HCT116 (cell line): ENCODE measurements at places on chromosomes 5 and 9.

- DNase-seq, result no peak
Observed at GRCh38 chr5:82319651-82320376, 41.7 kb upstream of the RPS23 start.

- DNase-seq, result no peak
Observed at GRCh38 chr9:4144869-4145268, 155.0 kb downstream of the GLIS3 start.

- DNase-seq, result no peak
Observed at GRCh38 chr5:158179271-158179670, 320.3 kb upstream of the CLINT1 start.

DNA sequence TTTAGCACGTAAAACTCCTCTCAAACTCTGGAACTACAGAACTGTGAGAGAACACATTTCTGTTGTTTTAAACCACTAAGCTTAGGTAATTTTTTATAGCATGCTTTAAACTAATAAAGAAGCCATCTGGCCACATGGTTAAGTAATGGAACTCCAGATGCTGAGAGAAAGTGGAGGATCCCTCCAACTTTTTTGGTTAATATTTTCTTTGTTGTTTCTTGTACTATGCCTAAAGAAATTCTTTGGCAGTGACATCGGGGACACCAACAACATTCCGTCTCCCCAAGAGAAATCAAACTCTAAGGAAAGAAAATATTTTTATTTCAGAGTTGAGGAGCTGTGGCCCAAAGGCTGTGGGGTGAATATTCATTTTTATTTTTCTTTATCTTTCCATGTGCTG is 734.8 kb upstream of the CDH9 start:
- no peak for DNase-seq

DNA sequence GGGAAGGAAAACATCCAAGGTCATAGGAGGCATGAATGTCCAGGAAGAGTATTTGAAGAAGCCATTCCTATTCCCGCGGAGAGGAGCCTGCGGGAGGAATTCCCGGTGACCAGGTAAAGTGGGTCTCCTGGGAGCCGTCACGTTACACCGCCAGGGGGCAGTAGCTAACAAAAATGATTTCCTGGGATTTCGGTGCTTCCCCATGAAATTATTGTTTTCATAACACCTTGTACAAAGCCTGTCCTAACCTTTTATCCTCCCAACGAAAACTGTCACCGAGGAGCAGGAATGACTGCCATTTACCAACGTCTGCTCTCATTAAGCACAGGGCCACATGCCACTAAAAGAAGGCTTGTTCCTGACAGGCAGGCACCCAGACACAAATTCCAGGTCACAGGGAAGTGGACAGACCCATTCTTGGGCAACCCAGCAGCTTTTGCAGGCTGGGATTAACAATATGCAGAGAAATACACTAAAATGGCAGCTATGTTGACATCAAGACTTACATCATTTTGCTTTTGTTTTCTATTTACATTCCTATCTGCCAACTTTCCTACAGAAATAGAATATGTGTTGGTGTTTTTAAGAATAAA is 41.2 kb upstream of the CTSL start:
- DNase-seq, result peak; percentile 15

GRCh38 chr9:4108754-4109465 is 191.0 kb downstream of the GLIS3 start:
- no peak for DNase-seq

- DNase-seq, result no peak
Observed at GRCh38 chr5:30981576-30981975, 211.9 kb upstream of the CDH6 start.

DNA sequence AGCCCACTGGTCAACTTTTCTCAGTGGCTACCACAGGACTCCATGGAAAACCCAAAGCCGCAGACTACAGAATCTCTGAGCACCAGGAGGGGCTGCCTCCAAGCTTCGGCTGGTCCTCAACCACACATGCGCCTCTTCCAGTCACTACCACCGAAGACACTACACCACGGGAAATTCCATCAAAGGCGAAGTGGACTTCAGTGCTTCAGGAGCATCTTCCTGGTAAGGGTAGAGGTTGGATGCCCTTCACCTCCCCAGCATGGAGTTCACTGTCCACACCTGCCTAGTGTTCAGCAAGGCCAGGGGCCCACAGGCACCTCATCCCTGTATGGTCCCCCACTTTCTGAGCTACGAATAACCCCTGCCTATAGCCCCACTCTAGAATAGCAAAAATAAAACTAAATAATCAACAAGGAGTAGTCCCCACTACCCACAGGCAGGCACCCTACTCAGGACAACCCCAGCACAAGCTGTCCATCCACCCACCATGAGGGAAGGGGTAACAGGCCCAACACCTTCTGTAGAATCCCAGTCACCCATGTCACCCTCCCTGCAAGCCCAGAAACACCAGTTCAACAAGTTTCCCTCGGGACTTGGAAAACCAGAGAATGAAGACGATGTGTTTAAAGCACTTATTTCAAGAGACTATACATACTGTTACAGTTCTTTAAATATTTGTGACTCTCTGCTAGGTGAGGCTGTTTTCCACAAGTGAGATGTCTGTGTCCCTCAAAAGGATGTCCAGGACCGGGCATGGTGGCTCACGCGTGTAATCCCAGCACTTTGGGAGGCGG is 2.6 kb downstream of the VDAC1 start:
- no peak for DNase-seq

GRCh38 chr5:98904780-98905179 is 24.0 kb downstream of the CHD1 start:
- no peak for DNase-seq

DNA sequence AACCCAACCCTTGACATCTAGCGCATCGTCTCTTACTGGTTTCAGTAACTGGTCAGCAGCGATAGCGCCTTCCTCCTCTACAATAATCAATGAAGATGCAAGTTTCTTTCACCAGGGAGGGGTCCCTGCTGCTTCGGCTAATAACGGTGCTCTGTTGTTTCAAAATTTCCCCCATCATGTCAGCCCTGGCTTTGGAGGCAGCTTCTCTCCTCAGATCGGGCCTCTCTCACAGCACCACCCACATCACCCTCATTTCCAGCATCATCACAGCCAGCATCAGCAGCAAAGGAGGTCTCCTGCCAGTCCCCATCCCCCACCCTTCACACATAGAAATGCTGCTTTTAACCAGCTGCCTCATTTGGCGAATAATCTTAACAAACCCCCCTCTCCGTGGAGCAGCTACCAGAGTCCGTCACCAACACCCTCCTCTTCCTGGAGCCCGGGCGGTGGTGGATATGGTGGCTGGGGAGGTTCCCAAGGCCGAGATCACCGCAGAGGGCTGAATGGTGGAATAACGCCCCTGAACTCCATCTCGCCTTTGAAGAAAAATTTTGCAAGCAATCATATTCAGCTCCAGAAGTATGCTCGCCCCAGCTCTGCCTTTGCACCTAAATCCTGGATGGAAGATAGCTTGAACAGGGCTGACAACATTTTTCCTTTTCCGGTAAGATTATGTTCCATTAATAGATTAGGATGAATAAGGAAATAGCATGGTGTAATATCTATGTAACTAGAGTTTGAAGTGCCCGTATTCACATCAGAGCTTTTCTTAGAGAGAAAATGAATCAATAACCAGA is 2.2 kb downstream of the CPEB4 start:
- no peak for DNase-seq

- peak; percentile 85 for DNase-seq
Observed at GRCh38 chr5:145936401-145937131, at the start of gene SH3RF2. Gene SH3RF2, plus strand, starts transcription at chr5:145936578. Its CDS starts 1,351 bp downstream, at chr5:145937929.

DNA sequence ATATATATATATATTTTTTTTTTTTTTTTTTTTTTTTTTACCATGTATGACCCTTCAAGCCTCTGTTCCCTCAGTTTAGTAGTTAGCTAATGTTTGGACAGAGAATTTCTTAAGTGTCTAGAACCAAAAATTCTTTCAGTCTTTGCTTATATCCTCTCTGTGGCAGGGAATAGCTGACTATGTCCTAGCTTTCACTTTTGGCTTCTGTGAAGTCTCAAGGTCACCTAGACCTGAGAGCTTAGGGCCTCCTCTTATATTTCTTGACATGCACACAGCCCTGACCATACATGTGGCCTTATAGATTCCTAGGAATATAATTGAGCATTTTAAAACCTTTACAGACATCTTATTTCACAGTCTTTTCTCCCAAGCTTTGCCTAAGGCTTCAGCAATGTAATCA is 930.8 kb upstream of the CDH9 start:
- DNase-seq, result no peak

- no peak for DNase-seq
Observed at GRCh38 chr5:54589786-54590185, 72.2 kb downstream of the SNX18 start.

GRCh38 chr5:15366676-15367391 is 133.1 kb upstream of the FBXL7 start:
- DNase-seq, result no peak

- DNase-seq, result no peak
Observed at GRCh38 chr9:127569886-127570401, 42.1 kb upstream of the STXBP1 start.

DNA sequence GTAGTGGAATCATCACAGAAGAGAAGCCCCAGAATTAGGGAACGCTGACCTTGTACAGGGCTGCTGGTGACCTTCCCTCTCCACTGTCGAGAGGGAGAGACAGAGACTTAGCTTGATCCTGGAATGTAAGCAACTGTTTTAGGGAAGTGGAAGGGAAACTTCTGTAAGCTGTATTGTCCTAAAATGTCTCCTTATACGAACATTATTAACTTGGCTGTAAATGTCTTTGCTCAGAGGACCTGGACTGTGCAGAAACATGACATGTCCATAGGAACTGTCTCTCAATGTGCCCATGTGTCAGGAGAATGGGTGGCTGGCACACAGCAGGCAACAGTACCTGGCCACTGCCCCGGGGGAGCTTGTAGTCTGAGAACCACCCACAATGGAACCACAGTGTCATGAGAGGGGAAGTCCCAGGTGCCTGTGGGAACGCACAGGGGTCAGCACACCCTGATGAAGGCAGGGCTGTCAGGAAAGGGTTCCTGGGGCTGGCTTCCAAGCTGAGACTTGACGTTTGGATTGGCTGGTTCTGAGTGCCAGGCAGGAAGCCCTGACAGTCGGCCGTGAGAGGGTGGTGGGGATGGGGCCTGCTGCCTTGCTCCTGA is 34.0 kb downstream of the DAP start:
- no peak for DNase-seq

- no peak for DNase-seq
Observed at GRCh38 chr5:96582343-96582742, 79.8 kb upstream of the CAST start.

GRCh38 chr5:152374711-152375275 is 30.3 kb downstream of the NMUR2 start:
- no peak for DNase-seq

- no peak for DNase-seq
Observed at GRCh38 chr5:15574806-15575325, 74.9 kb downstream of the FBXL7 start.

GRCh38 chr9:108924466-108924865 is 9.5 kb downstream of the ELP1 start:
- no peak for DNase-seq

GRCh38 chr5:104891596-104891995 is 1329.0 kb upstream of the NUDT12 start:
- no peak for DNase-seq

DNA sequence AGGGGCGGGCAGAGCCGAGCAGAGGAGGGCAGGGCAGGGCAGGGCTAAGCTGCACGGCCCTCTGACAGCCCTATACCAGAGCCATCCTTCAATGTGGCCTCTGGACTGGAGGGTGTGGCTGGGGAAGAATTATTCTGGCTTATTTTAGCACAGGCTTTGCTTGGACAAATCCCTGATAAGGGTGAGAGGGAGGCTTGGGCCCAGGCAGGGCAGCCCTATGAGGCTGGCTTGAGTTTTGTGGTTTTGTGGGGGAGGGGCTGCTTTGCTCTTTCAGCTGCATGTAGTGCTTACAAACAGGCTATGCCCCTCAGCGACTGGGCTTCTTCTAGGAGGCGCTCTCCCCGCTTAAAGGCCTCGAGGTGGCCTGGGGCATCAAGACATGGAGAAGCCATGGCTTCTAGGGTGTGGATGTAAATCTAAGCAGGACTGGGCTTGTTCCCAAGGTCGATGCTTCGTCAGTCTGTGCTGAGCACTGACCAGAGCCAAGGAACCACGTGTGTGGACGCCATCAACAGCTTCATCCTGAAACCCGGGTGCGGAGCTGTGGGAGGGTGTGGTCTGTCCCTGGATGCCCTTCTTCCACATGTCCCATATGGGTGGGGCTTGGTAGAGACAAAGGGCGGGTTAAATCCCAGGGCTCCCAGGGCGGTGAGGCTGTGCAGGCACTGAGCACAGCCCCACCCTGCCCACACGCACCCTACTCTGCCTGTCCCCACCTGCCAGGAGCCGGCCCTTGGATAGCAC is 45.7 kb upstream of the IPPK start:
- DNase-seq, result no peak

- no peak for DNase-seq
Observed at GRCh38 chr5:158811350-158811749, 288.4 kb downstream of the EBF1 start.

DNA sequence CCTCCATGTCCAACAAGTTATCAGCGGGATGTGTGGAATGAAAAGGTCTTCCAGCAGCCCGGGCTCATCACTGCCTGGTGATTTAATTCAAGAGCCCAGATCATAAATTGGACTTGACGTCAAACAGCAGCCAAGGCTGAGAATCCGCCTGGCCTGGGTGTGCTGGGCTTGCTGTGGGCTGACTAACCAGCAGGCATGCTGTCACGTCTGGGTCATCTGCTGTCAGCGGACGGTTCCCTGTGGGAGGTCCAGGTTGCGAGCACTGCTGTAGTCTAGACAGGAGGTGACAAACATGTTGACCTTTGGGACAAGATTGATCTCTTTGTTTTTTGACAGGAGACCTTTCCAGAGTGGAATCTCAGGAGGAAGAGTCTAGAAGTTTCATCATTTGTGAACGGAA is 289.7 kb downstream of the OSTF1 start:
- no peak for DNase-seq

GRCh38 chr5:60492958-60493357 is 207.0 kb downstream of the DEPDC1B start:
- DNase-seq, result no peak

- DNase-seq, result no peak
Observed at GRCh38 chr9:137417161-137418021, 5.6 kb downstream of the EXD3 start.

DNA sequence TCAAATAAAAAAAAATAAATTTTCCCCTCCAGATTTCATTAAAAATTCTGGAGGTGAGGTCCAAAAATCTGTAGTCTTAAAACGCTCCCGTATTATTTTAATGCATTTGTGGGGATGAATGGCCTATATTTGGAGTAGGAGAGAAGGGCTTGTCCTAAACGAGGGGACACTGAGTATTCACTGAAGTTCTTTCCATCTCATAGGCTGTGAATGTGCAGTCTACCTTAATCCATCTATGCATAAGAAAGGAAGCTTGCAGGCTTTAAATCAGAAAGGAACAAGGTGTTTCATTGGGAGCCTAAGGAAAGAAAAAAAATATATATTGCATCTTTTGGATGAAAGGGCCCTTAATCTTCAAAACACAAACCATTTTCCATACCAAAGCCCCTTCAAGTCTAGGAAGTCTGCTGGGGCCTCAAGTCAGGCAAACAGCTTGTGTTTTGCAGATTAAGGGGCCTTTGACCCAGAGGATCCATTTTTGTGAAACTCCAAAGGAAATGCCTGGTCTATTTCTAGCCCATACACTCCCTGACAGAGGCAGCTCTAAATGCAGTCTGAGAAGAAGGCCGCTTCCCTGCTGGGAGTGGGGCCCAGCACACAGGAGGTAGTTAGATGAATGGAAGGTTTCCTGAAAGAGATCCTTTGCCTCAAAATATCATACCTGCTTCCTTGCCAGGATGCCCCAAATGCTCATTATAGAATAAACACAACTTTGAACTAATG is 35.6 kb downstream of the BRINP1 start:
- no peak for DNase-seq

GRCh38 chr9:121333950-121334773 is 35.9 kb downstream of the STOM start:
- no peak for DNase-seq
